Activated T-helper 1 cell treated with anti-CD3 and anti-CD28 coated beads, Interleukin-12 subunit alpha, Interleukin-12 subunit beta, Interleukin-2, Interleukin-4 antibody, amounts not matched to agents 30 ng/mL and 10 ng/mL and 1 ng/mL, durations not matched to agents 14 hours and 24 hours and 36 hours (primary cell): ENCODE measurements at places on chromosomes 5 and 9. TPM values are rescaled to one million over a fixed set of nuclear protein-coding genes. Genes with fewer than 3 reads are reported as not detected.

The OBP2B gene
- total RNA-seq: not detected in 2 replicates

The OR1Q1 gene
- total RNA-seq: not detected in 2 replicates

The MCIDAS gene
- 0.10 TPM in 1 of 2 replicates, not detected in the other for total RNA-seq

The LPAR1 gene
- not detected in 2 replicates for total RNA-seq

The ESM1 gene
- not detected in 2 replicates for total RNA-seq

The PCDHA13 gene
- not detected in 2 replicates for total RNA-seq

The FGF1 gene
- total RNA-seq: 0.08 TPM in 1 of 2 replicates, not detected in the other

The ACTBL2 gene
- total RNA-seq: not detected in 2 replicates

The NEUROG1 gene
- total RNA-seq: not detected in 2 replicates

The UBTD2 gene
- 5.0 and 6.1 TPM in 2 replicates for total RNA-seq

The IL9 gene
- 0.36 and 2.0 TPM in 2 replicates for total RNA-seq

The SARDH gene
- total RNA-seq: 0.51 and 0.60 TPM in 2 replicates

The NNT gene
- total RNA-seq: 43.6 and 47.5 TPM in 2 replicates

The PCDHGB4 gene
- 0.18 and 0.27 TPM in 2 replicates for total RNA-seq

The MFAP3 gene
- total RNA-seq: 24.3 and 29.9 TPM in 2 replicates

The ATP10B gene
- total RNA-seq: not detected in 2 replicates

The TNPO1 gene
- total RNA-seq: 133 and 142 TPM in 2 replicates

The GPR21 gene
- total RNA-seq: 0.54 and 0.88 TPM in 2 replicates

The HK3 gene
- 0.44 and 0.51 TPM in 2 replicates for total RNA-seq
